ENCODE measurements at places on chromosomes 2 and 18. TPM values are rescaled to one million over a fixed set of nuclear protein-coding genes. Genes with fewer than 3 reads are reported as not detected.

LINC00305 gene
- not detected for total RNA-seq

NGEF gene
- total RNA-seq: 0.12 TPM

HIBCH gene
- 19.2 TPM for total RNA-seq

SERPINB5 gene
- not detected for total RNA-seq

MPP4 gene
- not detected for total RNA-seq

CYRIA gene
- 1.0 TPM for total RNA-seq

SP140L gene
- 44.7 TPM for total RNA-seq

BOLL gene
- not detected for total RNA-seq

DLX2 gene
- total RNA-seq: not detected

ANKZF1 gene
- total RNA-seq: 88.5 TPM

TYMS gene
- total RNA-seq: 325 TPM

RAB27B gene
- 0.52 TPM for total RNA-seq

POTEC gene
- total RNA-seq: not detected

ZSWIM2 gene
- total RNA-seq: not detected

GPR75 gene
- 0.35 TPM for total RNA-seq

C18orf54 gene
- total RNA-seq: 11.5 TPM

IHH gene
- not detected for total RNA-seq

HNMT gene
- not detected for total RNA-seq

RESP18 gene
- total RNA-seq: not detected

DCC gene
- not detected for total RNA-seq

KLHL14 gene
- not detected for total RNA-seq

MEIS1 gene
- not detected for total RNA-seq

DSG1 gene
- total RNA-seq: not detected

SNED1 gene
- total RNA-seq: 0.35 TPM

ACMSD gene
- not detected for total RNA-seq

UGT1A3 gene
- not detected for total RNA-seq

CCDC85A gene
- not detected for total RNA-seq

IL1R2 gene
- total RNA-seq: 10.3 TPM

HJURP gene
- total RNA-seq: 129 TPM

RIF1 gene
- 53.0 TPM for total RNA-seq

UPP2 gene
- not detected for total RNA-seq

IAH1 gene
- 70.2 TPM for total RNA-seq

FASTKD2 gene
- 22.8 TPM for total RNA-seq

AGXT gene
- total RNA-seq: not detected

ACADL gene
- total RNA-seq: not detected

DYNAP gene
- total RNA-seq: not detected

COBLL1 gene
- total RNA-seq: not detected

GPR35 gene
- total RNA-seq: 2.6 TPM

CRACDL gene
- total RNA-seq: 0.14 TPM

COL3A1 gene
- not detected for total RNA-seq

IL36B gene
- total RNA-seq: not detected

PSMA8 gene
- 2.1 TPM for total RNA-seq

HOXD11 gene
- total RNA-seq: not detected

REG1B gene
- total RNA-seq: not detected

M1AP gene
- total RNA-seq: 0.10 TPM

NAT8 gene
- total RNA-seq: not detected

TLX2 gene
- 0.10 TPM for total RNA-seq

ABCB11 gene
- total RNA-seq: not detected

POTEE gene
- total RNA-seq: 0.40 TPM

MEP1B gene
- not detected for total RNA-seq
